ENCODE measurements at places on chromosomes 16 and 17.

- no peak for DNase-seq
Observed at GRCh38 chr17:40022961-40023541, 7.8 kb downstream of the CSF3 start.

DNA sequence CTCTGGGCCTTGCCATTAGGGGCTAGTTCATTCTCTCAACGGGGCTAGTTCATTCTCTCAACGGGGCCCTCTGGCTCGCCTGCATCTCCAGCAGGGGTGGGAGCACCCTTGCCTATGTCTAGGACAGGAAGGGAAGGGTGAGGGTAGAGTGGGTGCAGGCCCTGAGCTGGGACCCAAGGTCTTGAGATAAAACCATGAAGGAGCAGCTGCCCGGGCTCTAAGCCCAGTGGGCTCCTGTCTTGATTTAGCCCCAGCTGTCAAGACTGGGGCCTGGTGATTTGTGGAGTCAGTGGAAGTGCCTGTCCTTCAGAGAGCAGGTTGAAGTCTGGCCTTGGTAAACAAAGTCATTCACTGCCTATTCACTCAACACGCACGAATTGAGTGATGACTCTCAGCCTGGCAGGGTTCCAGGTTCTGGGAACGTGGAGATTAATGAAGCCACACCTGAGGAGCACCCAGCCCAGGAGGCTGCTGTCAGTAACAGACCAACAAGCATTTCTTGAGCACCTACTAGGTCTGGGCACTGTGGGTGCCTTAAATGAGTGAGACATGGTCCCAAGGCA, 35.4 kb downstream of the WNT3 start:
- no peak for DNase-seq

GRCh38 chr16:57628008-57628781, at the start of gene ADGRG1:
TSS of gene ADGRG1 (plus strand) at chr16:57628630. CDS start at chr16:57650288, 21,658 bp downstream.
- DNase-seq: peak; percentile 98

GRCh38 chr16:9061358-9061813, 30.1 kb upstream of the HAPSTR1 start:
- DNase-seq: peak; percentile 92

DNA sequence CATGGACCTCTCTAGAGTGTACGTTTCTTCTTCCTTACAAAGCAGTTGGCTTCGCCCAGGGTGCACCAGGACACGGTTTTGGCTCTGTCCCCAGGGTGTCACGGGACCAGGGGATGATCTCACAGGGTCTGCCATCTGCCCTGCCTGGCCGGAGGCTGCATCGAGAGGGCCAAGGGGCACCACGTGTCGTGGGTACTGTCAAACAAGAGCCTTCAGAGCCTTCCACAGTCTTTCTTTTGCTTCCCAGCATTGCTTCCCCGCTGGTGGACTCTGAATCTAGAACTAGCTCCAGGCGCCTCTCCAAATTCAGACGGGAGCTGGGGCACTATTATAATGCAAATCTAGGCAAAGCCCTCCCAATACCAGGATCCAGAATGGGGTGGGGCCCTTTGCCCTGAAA, 47.9 kb downstream of the MAPT start:
- DNase-seq: no peak

GRCh38 chr17:27336184-27336583, 42.3 kb downstream of the WSB1 start:
- no peak for DNase-seq

DNA sequence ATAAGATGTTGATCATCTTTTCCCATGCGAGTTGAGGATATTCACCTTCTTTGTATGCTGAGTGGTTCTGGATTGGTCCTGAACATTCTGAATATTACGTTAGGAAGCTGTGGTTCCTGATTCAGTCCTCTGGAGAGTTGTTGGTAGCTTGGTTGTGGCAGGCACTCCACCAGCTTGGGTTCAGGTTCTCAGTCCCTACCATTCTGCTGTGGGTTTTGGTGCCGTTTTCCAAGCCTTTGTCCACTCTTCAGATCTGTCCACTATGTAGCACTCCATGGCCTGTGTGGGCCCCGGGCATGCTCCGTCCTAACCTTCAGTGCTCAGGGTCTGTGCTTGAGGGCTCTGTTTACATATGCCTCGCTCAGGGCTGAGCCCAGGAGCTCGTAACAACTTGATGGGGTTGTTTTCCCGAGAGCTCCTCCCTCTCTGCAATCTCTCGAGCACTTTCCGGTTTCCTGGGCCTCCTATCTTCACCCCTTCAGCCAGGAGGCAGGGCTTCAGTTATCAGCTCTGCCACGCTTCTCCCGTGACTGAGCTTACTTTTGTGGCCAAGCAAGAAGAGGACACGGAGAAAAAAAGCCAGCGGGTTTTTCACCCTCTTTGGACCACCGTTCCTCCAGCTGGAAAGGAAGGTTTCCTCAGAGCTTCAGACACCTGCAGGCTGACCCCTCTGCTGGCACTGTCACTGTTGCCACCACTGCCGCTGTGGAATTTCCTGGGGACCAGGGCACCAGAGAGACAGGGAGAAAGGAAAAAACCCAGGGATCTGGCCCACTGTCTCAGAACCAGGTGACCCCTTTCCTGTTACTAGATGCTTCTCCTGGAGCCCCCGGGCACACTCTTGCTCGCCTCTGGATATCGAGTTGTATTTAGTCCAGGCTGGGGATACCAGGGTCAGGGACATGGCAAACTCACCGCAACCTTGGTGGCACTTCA, 19.6 kb downstream of the KIAA0513 start:
- DNase-seq: peak; percentile 35

- no peak for DNase-seq
Observed at GRCh38 chr17:35236821-35237220, 6.1 kb upstream of the SLFN5 start.

GRCh38 chr17:49910858-49911204, 58.2 kb upstream of the DLX4 start:
- no peak for DNase-seq

Measured in mesenchymal stem cell (in vitro differentiated cells and primary cell).